ENCODE measurements at places on chromosomes 3 and 15.

- DNase-seq = no peak
Measured at GRCh38 chr15:95446854-95447253, 883.6 kb upstream of the NR2F2 start.

DNA sequence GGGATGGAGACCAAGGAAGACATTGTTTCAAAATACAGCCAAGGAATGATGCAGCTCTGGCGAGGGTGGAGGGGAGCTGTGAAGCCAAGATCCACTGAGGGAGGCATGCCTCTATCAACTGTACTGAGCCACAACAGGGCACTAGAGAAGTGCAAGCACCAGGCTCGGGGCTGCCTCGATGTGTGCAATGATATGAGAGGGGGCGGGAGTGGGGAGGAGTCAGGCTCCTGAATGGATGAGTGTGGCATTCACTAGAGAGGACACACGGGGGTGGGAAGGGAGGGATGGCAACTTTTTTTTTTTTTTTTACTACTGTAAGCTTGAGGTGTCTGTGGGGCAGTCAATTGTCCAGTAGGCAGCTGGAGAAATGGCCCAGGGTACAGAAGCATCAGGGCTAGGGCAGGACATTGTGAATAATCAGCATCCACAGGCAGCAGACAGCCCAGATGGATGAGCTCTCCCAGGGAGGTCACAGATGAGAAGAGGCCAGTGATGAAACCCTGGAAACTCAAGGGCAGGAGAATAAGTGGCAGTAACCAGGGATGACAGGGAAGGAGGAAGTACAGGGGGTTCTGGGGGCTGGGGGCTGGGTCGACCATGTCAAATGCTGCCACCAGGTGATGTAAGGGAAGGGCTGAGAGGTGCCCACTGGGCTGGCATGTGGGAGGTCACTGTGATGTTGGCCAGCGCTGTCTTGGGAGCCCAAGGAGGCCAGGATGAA is 5.9 kb downstream of the STOML1 start:
- no peak for DNase-seq

GRCh38 chr3:50415816-50416215 is 56.5 kb upstream of the TMEM115 start:
- no peak for DNase-seq

DNA sequence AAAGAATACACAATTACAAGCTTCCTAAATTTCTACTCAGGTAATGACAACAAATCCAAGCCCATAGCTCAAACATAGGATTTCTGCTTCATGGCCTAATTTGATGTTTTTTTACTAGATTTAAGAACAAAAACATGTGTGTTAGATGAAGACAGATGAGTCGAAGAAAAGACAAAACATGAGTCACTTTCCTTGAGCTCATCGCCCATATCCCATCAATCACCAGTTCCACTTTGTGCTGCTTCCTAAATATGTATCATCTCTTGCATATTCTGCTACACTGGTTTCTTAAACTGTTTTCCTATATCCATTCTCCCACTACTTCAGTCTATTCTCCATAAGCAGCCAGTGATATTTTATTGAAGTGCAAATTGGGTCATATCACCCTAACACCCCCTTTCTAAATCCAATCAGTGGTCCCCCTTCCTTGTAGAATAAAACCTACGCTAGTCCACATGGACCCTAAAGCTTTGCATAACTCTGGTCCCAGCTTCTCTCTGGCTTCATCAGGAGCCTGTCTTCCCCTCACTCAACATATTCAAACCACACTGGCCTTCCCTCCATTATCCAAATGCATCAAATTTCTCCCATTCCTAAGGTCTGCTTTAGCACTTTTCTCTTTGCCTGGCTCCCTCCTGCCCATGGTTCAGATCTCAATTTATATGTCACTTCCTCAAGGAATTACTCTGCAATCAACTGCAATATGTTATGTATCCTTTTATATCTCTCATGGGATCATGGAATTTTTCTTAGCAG is 1033.9 kb downstream of the FHIT start:
- no peak for DNase-seq

DNA sequence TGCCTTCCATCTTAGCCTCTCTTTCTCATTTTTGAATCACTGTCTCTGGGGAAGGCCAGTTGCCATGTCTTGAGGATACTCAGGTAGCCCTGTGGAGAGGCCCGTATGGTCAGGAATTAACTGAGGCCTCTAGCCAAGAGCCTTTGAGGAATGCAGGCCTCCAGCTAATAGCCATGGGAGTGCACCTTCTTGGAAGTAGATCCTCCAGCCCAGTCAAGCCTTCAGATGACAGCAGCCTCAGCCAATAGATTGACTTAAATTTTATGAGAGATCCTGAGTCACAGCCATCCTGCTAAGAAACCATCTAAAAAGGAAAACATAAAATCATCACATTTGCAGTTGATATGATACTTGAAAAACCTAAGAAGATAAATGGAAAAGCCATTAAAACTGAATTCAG is 112.5 kb upstream of the BNIP2 start:
- no peak for DNase-seq

- peak; percentile 78 for DNase-seq
Measured at GRCh38 chr15:75455424-75455981, 4.0 kb upstream of the SIN3A start.

GRCh38 chr3:89504432-89504831 is 397.0 kb downstream of the EPHA3 start:
- no peak for DNase-seq

DNA sequence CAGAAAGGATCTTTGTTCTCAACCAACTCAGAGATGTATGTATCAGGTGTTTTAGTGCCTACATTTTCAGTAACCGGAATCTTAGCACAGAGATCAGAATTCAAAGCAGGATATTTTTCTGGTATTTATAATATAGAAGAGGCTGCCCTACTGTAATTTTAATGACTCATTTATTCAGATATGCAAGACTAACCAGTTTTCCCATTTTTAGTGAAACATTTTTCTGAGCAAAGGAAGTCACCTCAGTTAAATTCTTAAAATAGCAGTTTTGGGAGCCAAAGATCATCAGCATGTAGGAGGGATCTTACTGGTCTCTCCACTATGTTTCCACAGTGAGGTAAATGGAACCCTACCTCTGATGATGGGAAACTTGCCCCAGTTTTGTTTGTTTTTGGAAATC is 42.0 kb downstream of the SRP14 start:
- no peak for DNase-seq

DNA sequence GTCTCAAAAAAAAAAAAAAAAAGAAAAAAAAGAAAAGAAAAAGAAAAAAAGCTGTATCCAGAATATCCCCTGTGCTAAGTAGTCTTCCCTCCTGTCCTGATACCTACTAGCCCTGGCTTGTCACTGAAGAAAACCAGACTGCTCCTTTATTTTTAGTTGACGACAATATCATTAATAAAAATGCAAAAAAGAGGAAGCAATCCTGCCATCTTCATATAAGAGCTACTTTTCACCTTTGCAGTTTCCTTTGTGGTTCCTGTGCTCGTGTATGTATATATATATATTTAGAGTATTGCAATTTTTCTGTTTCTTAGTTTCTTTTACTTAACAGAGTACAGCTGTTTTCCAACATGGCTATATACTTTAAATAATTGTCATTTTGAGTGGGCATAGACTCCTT is 13.6 kb downstream of the C3orf20 start:
- no peak for DNase-seq

DNA sequence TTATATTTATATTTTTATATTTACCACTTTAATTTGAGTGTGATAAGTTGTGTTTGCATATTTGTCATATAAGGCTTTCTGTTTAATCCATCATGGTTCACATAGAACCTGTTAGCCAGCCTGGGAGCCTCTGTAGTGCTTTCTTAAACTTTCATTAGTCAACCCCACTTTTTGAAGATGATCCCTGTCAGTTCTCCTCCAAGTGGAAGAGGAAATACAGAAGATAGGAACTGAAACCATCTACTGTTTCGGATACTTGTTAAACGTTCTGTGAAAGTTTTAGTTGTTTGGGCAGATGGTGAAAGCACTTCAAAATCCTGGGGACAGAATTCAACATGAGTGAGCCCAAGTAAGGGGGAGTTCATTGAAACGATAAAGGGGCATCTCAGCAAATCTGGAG is 4.6 kb upstream of the SAMMSON start:
- no peak for DNase-seq
